Thymus (tissue), 14 donors: ENCODE measurements at places on chromosomes 11 and 22.
A peak's percentile ranks its signal among the peaks of the same experiment; 100 is the strongest.

DNA sequence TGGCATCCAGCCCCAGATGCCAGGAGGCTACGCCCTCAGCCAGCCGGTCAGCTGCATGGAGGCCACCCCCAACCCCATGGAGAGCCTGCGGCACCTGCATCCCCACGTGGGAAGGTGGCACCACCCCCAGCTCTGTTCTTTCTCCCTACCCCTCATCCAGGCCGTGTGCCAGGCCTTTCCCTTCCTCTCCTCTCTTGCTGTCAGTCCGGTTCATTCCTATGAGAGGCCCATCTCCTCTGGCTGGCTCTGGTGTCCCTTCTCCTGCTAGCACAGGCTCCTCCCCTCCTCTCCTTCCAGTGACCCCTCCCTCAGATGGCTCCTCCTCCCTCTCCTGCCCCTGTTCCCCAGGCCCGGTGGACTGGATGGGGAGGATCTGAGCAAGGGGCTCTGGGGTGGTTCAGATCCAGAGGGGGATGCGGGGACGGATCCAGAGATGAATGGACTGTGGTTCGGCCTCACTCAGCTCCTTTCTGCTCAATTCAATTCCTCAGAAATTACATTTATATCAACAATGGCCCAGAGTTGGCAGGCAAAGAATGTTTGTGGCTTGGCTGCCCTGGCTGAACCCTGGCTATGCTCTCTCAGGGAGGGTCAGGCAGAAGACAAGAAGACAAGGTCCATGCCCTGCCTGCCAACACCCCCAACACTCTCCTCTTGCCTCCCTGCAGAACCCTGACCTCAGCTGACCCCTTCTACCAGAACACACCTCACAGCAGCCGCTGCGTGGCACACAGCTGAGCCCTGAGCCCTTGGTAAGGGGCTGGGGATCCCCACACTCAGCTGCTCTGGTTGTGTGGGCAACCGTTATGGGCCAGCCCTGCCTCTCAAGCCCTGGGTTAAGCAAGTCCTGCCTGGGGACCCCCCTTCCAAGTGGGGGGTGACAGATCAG lies 18.5 kb upstream of the LRRC10B start:
- H3K27me3 ChIP-seq, result peaks cover 9% of the 10 kb centered on the region
- no peak overlapping the region for H3K4me3 ChIP-seq
- H3K4me1 ChIP-seq, result no peaks in the 10 kb centered on the region
- H3K27ac ChIP-seq, result no peak overlapping the region

- H3K36me3 ChIP-seq, result peaks cover 83% of the 10 kb centered on the region
- no peak overlapping the region for H3K4me3 ChIP-seq
- H3K4me1 ChIP-seq, result peaks cover 9% of the 10 kb centered on the region
- no peaks in the 10 kb centered on the region for H3K27me3 ChIP-seq
- H3K27ac ChIP-seq, result peak overlapping the region; percentile 8
These were observed 5.5 kb downstream of the ESS2 start for GRCh38 chr22:19139001-19139356.

- peak; percentile 75 for DNase-seq
- H3K27me3 ChIP-seq, result peaks cover 21% of the 10 kb centered on the region
- no peak overlapping the region for H3K4me3 ChIP-seq
These were observed 20.6 kb upstream of the PLEKHB1 start for GRCh38 chr11:73625696-73626318.

DNA sequence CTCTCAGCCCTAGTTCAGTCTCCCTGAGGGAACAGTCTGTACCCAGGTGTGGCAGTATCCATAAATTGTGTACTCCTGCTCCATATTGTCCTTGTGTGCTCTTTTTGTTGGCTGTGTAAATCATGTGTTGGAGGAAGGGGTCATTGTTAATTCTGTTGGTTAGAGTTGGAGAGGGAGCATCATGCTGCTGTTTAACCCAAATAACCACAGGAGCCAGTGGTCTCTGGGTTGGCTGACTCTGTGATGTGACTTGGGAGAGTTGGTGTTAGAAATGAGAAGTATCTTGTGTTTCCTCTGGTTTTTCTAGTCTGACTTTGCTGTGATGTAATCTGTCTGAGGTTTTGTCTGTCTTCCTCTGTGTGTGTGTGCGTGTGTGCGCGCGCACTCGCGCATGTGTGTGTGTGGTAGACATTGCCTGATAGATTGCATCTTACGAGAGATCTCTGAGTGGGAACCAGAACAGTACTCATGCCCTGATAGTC lies 30.5 kb downstream of the CTNND1 start:
- no peak overlapping the region for H3K4me3 ChIP-seq
- H3K4me1 ChIP-seq, result peaks cover 8% of the 10 kb centered on the region
- peaks cover 11% of the 10 kb centered on the region for H3K36me3 ChIP-seq
- H3K27ac ChIP-seq, result peak overlapping the region; percentile 87
- no peaks in the 10 kb centered on the region for H3K27me3 ChIP-seq

GRCh38 chr11:27392278-27393114 lies 29.5 kb upstream of the CCDC34 start:
- no peaks in the 10 kb centered on the region for H3K4me1 ChIP-seq
- no peak overlapping the region for H3K4me3 ChIP-seq
- H3K27ac ChIP-seq, result no peak overlapping the region
- no peak for DNase-seq
- H3K36me3 ChIP-seq, result no peaks in the 10 kb centered on the region

GRCh38 chr11:68936676-68937620 lies 33.3 kb downstream of the IGHMBP2 start:
- no peak overlapping the region for H3K4me3 ChIP-seq
- no peak for DNase-seq
- peaks cover 78% of the 10 kb centered on the region for H3K36me3 ChIP-seq
- H3K4me1 ChIP-seq, result no peaks in the 10 kb centered on the region

- no peaks in the 10 kb centered on the region for H3K27me3 ChIP-seq
- H3K4me3 ChIP-seq, result no peak overlapping the region
- no peaks in the 10 kb centered on the region for H3K36me3 ChIP-seq
- DNase-seq, result no peak
- peak overlapping the region; percentile 4 for H3K27ac ChIP-seq
- peaks cover 5% of the 10 kb centered on the region for H3K4me1 ChIP-seq
These were observed 65.4 kb upstream of the CHRM4 start for GRCh38 chr11:46457021-46457420.

DNA sequence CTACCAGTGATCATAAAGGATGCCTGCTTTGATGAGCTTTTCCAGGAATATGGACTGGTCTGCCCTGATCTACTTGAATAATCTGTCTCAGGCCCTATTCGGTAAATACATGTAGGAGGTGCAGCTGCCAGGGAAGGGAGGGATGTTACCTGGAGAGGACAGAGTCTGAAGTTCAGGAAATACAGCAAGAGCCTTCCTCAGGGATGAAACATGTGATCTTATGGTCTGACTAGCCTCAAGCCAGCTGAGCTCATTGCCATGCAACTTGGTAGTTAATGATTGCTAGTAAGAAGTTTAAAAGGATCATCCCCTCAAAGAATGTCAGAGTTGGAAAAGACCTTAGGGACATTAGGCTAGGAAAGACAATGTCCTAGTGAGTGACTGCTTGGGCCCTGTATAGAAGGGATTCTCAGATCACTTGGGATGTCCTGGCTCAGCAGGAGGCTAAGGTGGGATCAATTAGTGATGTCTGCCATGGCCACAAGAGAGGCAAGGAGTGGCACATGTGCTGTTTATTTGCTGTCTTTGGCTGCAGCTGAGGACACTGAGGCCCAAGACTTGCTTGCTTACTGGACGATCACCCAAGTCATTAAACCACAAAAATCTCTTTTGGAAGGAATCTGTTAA lies 18.5 kb downstream of the PTPRJ start:
- DNase-seq, result no peak
- H3K27me3 ChIP-seq, result no peaks in the 10 kb centered on the region
- no peak overlapping the region for H3K4me3 ChIP-seq
- peaks cover 31% of the 10 kb centered on the region for H3K4me1 ChIP-seq

DNA sequence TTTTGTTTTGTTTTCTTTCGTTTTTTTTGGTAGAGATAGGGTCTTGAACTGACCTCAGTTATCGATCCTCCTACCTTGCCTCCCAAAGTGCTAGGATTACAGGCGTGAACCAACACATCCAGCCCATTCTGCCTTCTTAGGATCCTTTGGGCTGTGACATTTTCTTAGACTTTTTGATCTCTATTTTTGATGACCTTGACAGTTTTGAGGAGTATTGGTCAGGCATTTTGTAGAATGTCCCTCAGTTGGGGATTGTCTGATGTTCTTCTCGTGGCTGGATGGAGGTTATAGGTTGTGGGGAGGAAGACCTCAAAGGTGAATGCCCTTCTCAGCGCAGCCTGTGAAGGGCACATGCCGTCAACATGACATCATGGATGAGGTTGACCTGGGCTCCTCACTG lies 19.5 kb upstream of the RAB1B start:
- no peak for DNase-seq
- peaks cover 64% of the 10 kb centered on the region for H3K4me1 ChIP-seq
- no peaks in the 10 kb centered on the region for H3K27me3 ChIP-seq
- H3K4me3 ChIP-seq, result no peak overlapping the region
- H3K36me3 ChIP-seq, result peaks cover 28% of the 10 kb centered on the region
- no peak overlapping the region for H3K27ac ChIP-seq

DNA sequence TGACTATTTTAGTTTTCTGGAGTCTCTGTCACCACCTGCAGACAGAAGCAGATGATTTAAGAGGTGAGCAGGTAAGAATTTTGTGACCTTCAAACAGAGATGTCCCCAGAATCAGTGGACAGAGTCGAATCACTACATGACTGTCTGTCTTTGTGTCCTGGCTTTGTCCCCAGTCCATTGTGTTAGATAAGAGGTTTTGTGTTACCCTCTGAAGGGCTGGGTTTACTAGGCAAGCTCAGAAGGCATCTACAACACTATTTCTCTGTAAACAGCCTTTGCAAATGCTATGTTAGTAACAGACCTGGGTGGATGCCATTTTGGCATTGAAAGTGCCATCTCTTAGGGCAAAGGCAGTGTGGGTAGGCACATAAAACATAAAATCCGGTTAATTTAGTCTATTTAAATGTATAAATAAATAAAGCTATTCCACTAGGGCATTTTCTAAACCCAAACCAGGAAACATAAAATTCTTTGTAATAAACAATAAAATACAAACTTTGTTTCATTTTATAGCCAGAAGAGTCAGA lies 40.3 kb upstream of the CADM1 start:
- no peaks in the 10 kb centered on the region for H3K4me1 ChIP-seq
- H3K4me3 ChIP-seq, result no peak overlapping the region
- no peaks in the 10 kb centered on the region for H3K36me3 ChIP-seq

DNA sequence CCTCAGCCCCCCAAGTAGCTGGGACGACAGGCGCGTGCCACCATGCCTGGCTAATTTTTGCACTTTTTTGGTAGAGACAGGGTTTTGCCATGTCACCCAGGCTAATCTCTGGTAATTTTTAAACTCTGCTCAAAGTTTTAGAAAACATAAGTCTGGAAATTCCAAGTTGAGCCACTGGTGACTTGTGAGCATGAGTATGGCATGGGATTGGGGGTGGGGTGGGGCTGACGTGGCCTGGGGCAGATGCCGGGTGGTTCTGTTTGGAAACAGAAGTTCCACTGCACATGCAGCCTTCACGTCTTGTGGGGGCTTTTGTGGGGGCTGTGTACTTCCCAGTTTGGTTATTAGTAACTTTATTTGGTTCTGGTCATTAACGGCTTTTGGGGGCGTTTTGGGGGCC lies 67.3 kb downstream of the PTPRJ start:
- peaks cover 22% of the 10 kb centered on the region for H3K4me1 ChIP-seq
- no peak overlapping the region for H3K27ac ChIP-seq
- no peak overlapping the region for H3K4me3 ChIP-seq
- no peaks in the 10 kb centered on the region for H3K36me3 ChIP-seq

GRCh38 chr11:47667135-47667534 lies 24.8 kb upstream of the MTCH2 start:
- H3K27ac ChIP-seq, result no peak overlapping the region
- no peaks in the 10 kb centered on the region for H3K27me3 ChIP-seq
- H3K36me3 ChIP-seq, result no peaks in the 10 kb centered on the region

- peaks cover 28% of the 10 kb centered on the region for H3K36me3 ChIP-seq
- H3K27ac ChIP-seq, result no peak overlapping the region
- no peaks in the 10 kb centered on the region for H3K27me3 ChIP-seq
- DNase-seq, result no peak
- H3K4me3 ChIP-seq, result no peak overlapping the region
- no peaks in the 10 kb centered on the region for H3K4me1 ChIP-seq
These were observed 34.8 kb downstream of the TSG101 start for GRCh38 chr11:18491924-18492323.

DNA sequence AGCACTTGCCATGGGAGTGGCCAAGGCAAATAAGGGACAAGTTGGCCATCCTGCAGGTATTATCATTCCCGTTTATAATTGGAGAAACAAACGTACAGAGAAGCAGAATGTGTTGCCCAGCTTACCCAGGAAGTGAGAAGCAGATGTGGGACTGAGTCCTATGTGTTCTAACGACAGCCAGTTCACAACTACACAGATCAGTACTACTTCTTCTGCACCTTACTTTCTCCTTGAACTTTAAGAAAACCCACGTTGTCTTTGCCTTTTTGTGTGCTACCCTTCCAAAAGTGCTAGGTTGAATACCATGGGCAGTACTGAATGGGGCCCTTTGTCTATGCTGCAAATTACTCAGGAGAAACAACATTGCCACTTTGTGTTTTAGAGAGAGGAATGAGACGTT lies 62.8 kb upstream of the BLID start:
- H3K36me3 ChIP-seq, result no peaks in the 10 kb centered on the region
- no peak overlapping the region for H3K27ac ChIP-seq
- H3K4me1 ChIP-seq, result no peaks in the 10 kb centered on the region
- no peaks in the 10 kb centered on the region for H3K27me3 ChIP-seq
- H3K4me3 ChIP-seq, result no peak overlapping the region

GRCh38 chr11:31806928-31807798 lies 4.0 kb downstream of the PAX6 start:
- H3K4me3 ChIP-seq, result no peak overlapping the region
- H3K4me1 ChIP-seq, result peaks cover 10% of the 10 kb centered on the region
- no peak overlapping the region for H3K27ac ChIP-seq
- H3K36me3 ChIP-seq, result no peaks in the 10 kb centered on the region
- H3K27me3 ChIP-seq, result peaks cover 86% of the 10 kb centered on the region
- no peak for DNase-seq

DNA sequence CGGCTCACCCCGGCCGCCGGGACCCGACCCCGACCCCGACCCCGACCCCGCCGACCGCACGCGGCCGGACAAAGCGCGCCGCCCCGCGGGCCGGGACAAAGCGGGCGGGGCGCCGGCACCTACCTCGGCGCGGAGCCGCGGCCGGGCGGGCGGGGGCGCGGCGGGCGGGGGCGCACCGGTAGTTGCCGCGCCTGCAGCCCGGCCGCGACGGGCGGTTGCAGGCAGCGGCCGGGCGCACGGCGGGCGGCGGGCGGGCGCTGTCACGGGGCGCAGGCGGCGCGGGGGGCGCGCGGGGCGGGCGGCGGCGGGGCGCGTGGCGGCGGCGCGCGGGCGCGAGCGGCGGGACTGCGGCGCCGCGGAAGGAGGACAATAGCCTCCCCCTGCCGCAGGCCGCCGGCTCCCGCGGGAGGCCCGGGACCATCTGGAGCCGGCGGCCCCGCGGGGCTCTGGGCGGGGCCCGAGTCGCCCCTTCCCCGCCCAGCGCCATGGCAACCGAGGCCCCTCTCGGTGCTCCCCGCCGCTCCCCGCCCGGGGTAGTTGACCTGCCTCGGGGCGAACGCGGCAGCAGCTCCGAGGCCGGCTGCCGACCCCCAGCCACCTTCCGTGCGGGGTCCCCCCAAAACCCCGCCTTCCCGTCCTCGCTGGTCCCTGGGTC lies 851 bp downstream of the SPTBN2 start:
- no peaks in the 10 kb centered on the region for H3K36me3 ChIP-seq
- no peak for DNase-seq
- H3K27me3 ChIP-seq, result peaks cover 68% of the 10 kb centered on the region
- H3K4me3 ChIP-seq, result no peak overlapping the region
- H3K27ac ChIP-seq, result no peak overlapping the region
- peaks cover 6% of the 10 kb centered on the region for H3K4me1 ChIP-seq

GRCh38 chr11:30245621-30246020 lies 14.8 kb downstream of the FSHB start:
- H3K27ac ChIP-seq, result no peak overlapping the region
- H3K36me3 ChIP-seq, result no peaks in the 10 kb centered on the region
- no peak for DNase-seq
- no peak overlapping the region for H3K4me3 ChIP-seq
